Fibroblast of villous mesenchyme (primary cell): ENCODE measurements at places on chromosomes 7 and 10. TPM values are rescaled to one million over a fixed set of nuclear protein-coding genes. Genes with fewer than 3 reads are reported as not detected.
A peak's percentile ranks its signal among the peaks of the same experiment; 100 is the strongest.

Gene CALD1
- total RNA-seq = 1,676 and 3,507 TPM in 2 replicates

Gene TYW1B
- 2.2 and 2.3 TPM in 2 replicates for total RNA-seq

Gene FUOM
- 7.3 and 13.2 TPM in 2 replicates for total RNA-seq

Gene NPTX2
- 0.43 TPM in 1 of 2 replicates, not detected in the other for total RNA-seq

Gene SLC39A12
- not detected in 2 replicates for total RNA-seq

- DNase-seq = no peak
Observed at GRCh38 chr10:17143055-17143690, 13.6 kb upstream of the CUBN start.

- DNase-seq = no peak
Observed at GRCh38 chr10:111130471-111130870, 53.6 kb downstream of the ADRA2A start.

GRCh38 chr10:93993782-93994437 lies at the start of gene PLCE1:
TSS of gene PLCE1 (plus strand) at chr10:93993931. CDS start at chr10:94031047, 37,116 bp downstream.
- no peak for DNase-seq

GRCh38 chr10:2994221-2994961 lies 73.0 kb upstream of the PFKP start:
- no peak for DNase-seq

DNA sequence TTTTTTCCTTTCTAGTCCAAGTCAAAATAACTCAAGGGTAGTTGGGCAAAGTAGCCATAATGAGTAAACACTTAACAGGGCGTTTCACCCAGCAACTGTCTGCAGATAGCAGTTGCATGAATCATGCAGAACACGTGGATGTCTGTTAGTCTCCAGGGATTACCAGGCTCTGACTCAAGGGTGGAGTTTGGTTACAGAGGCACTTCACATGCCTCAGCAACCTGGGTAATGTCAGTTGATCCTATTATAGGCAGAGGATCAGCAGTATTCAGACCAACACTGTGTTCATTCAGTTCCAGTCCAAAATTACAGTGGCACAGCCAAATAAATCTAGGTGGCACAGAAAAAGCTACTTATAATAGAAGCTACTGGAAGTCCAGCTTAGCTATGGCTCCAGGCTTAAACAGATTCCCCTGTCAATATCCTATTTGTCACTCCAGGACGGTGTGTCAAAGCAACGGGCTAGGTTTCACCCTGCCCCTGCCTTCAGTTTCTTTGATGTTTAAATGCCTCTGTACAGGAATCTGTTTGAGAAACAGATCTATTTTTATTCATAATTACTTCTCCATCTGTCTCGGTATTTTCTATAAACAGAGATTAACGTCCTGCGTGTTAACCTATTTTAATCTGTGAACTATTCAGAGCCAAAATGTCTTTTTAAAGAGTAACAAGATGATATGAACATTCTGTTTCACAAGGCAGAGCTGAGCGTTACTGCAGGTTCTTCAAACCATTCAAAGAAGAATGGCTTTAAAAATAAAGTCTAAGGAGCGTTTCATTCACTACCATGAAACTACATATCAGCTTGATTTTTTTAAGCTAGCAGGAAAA lies 162.6 kb upstream of the AKR1E2 start:
- DNase-seq = peak; percentile 100

- no peak for DNase-seq
Observed at GRCh38 chr10:84265418-84265817, 20.6 kb downstream of the RGR start.

DNA sequence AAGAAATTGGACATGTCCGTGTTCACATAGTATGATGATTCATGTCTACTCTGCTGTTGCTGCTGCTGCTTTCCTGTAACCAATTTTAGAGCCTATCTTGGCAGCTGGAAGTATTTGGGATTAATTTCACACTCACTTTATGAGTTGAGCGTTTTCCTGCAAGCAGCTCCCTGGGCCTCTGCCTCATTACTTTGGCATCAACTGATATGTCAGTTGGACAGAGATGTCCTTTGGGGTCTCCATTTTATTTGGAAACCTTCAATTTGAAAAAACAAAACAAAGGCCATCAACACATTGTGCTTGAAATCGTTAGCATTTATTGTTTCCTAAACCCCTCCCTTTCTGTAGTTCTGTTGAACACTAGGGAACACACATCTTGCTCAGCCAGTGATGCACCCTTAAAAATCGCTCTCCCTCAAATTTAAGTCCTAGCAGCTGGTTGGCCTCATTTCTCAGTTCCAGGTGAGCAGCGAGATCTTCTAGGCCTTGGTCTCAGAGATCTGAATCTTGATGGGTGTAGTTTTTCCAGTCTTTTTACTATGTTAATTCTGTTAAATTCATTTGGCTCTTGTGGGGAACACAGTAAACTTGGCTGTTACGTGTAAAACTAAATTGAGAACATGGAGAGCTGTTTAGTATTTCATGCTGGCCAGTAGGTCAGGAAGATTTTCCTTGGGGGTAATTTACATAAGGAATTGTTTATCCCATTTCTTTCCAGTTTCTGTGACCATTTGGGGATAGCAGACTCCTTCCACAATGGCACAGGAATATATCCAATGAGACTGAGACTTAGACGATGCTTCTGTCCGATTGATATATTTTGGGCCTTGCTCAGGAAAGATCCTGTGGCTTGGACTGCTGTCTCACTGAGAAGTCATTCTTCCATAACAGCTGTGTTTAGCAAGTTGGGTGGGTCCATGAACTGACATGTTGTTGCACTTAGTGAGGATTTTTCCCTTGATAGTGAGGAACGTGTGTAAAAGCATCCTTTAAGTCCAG lies 371.6 kb downstream of the BBS9 start:
- DNase-seq = no peak

- peak; percentile 97 for DNase-seq
Observed at GRCh38 chr10:79404231-79404609, 41.2 kb downstream of the ZCCHC24 start.

GRCh38 chr7:98760201-98760651 lies 109.6 kb downstream of the TMEM130 start:
- no peak for DNase-seq

DNA sequence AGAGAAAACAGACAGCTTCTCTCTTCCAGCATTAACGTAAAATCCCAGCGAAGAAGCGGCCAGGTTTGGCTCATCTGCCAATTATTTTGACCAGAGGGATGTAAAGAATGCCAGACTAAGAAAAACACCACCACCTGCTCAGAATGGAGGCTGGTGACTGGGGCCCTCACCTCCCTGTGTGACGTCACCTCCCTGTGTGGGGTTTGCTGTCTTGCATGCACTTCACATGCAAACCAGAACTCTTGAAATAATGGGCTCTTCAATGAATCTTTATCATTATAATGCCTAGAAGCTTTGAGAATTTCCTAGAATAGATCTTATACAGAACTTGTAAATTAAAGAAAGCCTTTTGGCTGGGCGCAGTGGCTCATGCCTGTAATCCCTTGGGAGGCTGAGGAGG lies 101.8 kb upstream of the WAC start:
- DNase-seq = no peak

DNA sequence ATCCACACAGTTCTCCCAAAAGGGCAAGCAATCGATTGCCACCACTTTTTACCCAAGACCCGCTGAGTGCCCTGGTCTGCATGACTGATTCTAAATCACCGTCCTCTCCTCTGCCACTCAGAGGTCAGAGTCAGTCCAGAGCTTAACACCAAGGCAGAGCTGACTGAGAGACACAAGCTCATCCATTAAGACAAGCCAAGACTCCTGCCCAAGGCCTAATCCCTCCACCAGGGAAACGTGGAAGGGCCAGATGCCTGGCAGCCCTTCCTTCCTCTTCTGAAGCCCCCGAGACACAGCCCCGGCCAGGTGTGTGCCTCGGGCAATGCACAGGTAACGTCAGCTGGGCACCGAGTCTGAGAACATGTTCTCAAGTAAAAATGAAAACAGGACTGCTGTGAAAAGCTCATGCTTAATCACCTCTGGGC lies 51.7 kb downstream of the DIP2C start:
- no peak for DNase-seq

DNA sequence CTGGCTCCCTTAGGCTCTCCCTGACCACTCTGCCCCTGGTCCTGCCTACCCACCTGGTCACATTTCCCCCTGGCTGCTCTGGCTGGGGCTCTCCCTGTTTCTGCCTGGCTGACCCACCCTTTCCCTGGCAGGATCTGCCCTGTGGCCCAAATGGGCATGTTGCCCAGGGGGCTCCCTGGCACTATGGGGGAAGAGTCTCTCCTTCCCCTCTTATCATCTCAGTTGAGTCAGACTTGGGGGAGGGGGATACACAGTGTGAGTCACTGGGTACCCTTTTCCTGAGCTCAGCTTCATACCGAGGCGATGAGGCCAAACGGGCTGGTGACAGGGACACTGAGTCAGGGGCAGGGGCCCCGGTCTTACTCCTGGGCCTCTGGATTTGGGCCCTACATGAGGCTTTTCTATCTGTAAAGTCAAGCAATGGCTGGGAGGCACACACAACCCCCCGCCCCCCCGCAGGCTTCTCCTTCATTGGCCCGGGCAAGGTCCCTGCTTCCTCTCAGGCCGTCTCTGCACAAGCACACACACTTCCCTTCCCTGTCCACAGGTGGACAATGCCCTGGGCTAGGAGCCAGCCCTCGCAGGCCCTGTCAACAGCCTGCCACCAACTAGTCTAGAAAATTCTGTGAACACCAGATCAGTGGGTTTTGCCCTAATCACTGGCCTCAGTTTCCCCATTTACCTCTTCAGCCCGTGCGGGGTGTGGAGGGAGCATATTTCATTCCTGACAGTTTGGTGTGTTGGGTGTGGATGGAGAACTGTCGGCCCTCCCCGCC lies 627 bp upstream of the FLNC start:
- DNase-seq = no peak

DNA sequence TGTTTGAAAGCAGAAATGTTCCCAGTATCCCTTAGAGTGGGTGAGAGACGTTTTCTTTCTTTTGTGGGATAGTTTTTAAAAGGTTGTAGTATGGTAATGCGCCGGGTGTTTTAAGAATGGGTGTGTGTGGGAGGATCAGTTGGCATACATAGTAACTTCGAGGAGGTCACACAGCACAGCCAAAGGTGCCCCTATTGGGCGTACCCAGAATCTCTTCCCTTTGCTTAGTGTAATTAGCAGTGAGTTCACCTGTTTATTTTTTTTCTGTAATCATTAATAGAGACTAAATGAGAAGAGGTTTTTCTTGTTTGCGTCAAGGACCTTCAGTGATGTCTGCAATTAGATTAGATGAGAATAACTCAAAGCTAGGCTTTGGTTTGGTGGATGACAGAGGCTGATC lies 1.5 kb downstream of the PLEKHA8 start:
- DNase-seq = no peak

DNA sequence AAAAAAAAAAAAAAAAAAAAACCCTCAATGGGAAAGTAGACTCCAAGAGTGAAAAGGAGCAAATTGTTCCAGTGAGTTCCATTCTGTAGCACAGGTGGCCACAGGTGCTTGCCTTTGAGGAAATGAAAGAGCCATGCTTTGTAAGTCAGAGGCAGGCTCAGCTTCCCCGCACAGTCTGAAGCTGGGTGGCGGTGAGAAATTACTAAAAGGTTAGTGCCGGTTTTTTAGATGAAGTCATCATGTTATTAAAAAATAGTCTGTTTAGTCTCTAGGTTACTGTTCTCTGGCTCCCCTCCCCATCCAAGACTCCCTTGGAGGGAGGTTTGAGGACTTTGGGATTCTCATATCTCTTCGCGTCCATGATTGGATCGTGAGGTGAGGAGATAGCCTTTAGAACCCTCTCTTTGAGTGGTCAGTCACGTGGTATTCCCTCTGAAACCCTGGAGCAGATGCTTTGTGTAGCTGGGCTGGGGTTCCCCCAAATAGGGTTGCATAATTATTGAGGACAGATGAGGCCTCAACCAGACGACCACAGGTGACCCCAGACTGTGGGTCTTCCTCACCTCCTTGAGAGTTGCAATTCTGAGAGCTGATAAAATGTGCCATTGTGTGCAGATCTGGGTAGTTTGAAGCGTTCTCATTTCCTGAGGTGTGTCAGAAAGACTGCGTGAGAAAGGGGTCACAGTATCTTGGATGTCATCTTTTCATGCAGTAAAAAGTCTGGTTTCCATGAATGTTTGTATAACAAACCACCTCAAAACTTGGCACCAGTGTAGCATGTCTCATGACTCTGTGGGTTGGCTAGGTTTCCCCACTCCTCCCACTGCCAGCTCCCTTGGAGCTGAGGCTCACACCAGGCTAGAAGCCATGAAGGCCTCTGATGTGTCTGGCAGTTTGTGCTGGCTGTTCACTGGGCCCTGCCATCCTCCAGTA lies 27.1 kb downstream of the OGDH start:
- DNase-seq = peak; percentile 99

DNA sequence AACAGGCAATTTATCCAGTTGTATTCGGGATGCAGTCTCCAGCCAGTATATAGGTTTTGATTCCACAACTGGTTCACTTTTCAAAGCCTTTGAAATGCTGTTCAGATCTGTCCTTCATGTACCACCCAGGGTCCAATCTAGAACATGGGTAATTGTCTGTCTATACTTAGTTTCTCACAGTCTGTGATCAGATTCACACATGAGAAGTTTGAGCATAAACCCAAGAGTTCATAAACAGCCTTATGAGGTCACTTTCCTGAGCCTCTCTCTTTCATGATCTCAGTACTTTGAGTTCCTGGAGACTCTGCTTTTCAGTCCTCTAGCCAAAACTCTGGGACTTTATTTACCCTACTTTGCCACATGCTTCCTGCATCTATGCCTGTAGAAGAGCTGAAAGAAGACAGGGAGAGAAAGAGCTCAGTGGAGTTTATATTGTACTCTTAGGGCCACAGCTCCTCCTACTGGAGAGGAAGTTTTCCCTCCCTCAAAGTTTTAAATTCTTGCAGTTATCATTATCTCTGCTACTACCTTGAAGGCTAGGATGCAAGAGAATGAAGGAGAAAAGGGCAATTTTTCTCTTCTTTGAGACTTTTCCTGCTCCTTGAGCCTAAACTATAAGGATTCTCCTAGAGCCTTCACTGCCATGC lies 172.0 kb downstream of the ZEB1 start:
- peak; percentile 70 for DNase-seq

DNA sequence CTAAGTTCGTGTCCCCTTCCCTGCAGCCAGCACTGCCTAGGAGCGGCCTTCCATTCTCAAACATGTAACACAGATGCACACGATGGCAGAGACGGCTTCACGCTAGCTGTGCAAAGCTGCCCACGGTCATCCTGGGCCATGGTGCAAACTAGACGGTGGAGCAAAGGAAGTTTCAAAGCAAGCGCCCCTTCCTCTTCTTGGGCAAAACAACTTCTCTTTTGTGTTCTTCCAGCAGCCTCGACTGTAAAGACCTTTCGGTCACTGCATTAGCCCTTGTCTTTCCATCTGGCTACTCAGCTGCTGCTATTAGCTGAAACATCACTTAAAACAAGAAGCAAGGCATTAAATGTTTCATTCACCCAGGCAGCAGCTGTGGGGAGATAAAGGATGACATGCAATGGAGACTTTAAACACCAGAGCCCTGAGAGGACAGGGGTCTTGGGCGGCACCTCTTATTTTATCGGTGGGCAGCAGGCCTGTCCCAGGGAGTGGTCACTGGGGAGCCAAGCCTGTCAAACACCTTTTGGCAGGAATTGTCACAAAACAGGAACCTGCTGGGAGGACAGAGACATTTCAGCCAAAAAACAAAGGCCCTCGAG lies 214.8 kb downstream of the KLF6 start:
- no peak for DNase-seq

DNA sequence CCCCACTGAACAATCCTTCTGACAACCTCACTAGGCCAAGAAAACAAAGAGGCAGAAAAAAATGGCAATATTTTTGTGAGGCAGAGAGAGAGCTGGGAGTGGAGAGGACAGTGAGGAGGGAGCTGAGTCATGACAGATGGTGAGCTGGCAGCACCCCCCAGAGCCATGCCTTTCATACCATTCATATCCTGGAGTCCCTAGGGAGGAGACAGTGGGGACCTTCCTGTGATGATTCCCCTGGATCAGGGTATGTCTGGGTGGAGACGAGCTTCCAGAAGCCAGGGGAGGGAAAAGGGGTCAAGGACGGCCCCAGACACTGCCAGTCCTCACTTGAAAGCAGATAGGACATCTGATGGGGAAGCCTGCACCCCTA lies 160.5 kb downstream of the ADAM12 start:
- DNase-seq = peak; percentile 59

- no peak for DNase-seq
Observed at GRCh38 chr7:67758551-67758950, 761.9 kb downstream of the TYW1 start.
